ENCODE measurements at places on chromosomes 5 and 9. TPM values are rescaled to one million over a fixed set of nuclear protein-coding genes. Genes with fewer than 3 reads are reported as not detected.
A peak's percentile ranks its signal among the peaks of the same experiment; 100 is the strongest.

The CARTPT gene
- not detected for polyA plus RNA-seq

The TAS2R1 gene
- polyA plus RNA-seq, result 0.50 TPM

The OBP2B gene
- not detected for polyA plus RNA-seq

The FAM174A gene
- polyA plus RNA-seq, result 21.6 TPM

The PNPLA7 gene
- 2.9 TPM for polyA plus RNA-seq

The TIMD4 gene
- not detected for polyA plus RNA-seq

The SLC34A1 gene
- not detected for polyA plus RNA-seq

The SNCAIP gene
- not detected for polyA plus RNA-seq

The PTGER4 gene
- 17.2 TPM for polyA plus RNA-seq

The GLRA1 gene
- polyA plus RNA-seq, result not detected

DNA sequence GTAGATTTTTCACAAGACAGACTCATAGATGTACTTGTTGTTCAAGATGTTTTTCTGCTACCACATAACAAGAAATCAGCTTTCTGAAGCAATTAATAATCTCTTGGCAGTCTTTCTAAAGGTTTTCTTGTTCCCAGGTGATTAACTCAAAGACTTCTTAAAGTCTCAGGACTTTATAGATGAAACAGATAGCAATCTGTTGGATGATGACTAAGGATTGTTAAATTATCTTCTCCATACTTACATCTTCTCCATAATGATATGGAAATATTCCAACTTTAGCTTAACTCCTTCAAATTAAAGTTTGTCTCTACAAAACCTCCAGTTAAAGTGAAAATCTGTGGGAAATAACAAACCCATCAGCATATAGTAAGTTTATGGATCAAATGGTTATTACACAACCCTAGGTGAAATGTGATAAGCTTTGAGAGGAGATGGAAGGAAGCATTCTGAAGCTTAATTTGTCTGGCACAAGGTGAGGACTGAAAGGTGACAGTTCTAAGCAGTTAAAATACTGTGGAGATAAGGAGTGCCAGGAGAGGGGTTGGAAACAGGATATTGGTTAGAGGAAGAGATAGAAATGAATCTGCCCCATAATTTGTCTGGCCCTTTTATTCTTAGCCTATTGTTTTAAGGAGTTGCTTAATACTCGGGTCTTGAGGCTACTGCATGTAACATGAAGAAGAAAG, 326.7 kb downstream of the ADGRV1 start:
- no peak overlapping the region for H3K4me3 ChIP-seq
- peaks cover 11% of the 10 kb centered on the region for H3K4me1 ChIP-seq

DNA sequence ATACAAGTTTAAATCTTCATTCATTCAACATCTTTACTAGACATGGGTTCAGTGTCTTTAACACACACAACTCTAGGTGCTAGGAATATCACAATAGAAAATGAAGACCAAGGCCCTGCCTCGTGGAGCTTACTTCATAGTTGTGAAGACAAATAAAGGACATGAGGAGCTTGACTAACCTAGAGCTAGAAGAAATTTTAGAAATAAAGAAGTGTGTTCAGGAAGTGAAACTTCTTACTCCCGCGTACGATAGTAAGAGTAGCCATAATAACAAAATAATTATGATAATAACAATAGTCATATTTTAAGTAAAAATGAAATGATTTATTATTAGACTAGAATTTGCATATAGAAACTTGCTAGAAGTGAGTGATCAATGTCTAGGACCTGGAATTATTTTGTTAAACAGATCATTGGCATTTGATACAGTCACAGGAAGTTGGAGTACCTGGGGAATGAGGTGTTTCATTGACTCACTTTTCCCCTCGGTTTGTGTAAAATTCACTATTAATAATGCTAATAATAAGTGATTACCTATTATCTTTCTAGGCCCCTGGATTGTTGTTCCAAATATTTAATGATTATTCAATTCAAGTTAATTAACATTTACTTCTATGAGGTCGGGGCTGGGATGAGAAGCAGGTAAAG, 331.3 kb downstream of the NSG2 start:
- H3K4me1 ChIP-seq, result no peaks in the 10 kb centered on the region
- DNase-seq, result no peak
- H3K27me3 ChIP-seq, result no peaks in the 10 kb centered on the region
- H3K27ac ChIP-seq, result no peak overlapping the region

GRCh38 chr5:75351139-75351926, 14.3 kb downstream of the HMGCR start:
- no peaks in the 10 kb centered on the region for H3K4me1 ChIP-seq
- H3K4me3 ChIP-seq, result no peak overlapping the region
- peaks cover 22% of the 10 kb centered on the region for H3K36me3 ChIP-seq
- no peak for DNase-seq

DNA sequence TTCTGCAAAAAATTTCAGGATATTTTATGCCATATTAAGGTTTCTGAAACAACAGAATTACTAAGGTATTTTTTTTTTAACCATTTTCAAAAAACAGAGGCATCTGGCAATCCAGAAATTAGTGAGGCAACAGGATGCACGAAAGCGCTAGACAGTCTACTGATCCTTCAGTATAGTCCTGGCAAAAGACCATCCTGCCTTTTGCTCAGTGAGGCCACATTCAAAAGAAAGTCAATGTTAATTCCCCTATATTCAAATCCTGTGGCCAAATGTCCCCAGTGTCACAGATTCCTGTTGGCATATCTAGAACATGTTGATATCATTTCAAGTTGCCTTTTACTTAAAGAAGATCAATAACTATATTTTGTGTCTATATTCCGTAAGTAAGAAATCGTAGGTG, 13.1 kb upstream of the NFIB start:
- H3K27ac ChIP-seq, result no peak overlapping the region
- peaks cover 3% of the 10 kb centered on the region for H3K27me3 ChIP-seq
- DNase-seq, result no peak
- no peaks in the 10 kb centered on the region for H3K4me1 ChIP-seq

DNA sequence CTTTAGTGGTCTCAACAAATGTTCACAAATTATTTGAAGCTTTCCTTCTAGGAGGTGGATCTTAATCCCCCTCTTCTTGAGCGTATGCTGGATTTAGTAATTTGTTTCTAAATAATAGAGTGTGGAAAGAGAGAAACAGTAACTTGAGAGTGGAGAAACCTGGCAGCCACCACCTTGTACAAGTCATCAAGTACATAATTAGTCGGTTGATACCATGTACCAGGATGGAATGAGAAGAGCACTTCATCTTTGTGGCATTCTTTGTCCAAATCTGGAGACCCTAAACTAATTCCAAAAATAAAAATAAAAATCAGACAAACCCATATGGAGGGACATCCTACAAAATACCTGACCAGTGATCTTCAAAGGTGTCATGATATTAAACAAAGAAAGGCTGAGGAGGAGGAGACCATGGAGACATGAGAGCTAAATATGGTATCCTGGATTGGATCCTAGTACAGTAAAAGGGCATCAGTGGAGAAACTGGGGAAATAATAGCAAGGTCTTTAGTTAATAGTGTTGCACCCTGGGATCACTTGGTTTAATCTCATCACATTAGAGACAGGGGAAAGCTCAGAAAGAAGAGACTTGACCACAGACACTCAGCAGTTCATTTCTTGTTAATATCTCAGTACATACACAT, 147.9 kb downstream of the ASTN2 start:
- no peaks in the 10 kb centered on the region for H3K27me3 ChIP-seq
- no peaks in the 10 kb centered on the region for H3K36me3 ChIP-seq
- no peak overlapping the region for H3K27ac ChIP-seq
- H3K4me1 ChIP-seq, result no peaks in the 10 kb centered on the region
- no peak for DNase-seq

DNA sequence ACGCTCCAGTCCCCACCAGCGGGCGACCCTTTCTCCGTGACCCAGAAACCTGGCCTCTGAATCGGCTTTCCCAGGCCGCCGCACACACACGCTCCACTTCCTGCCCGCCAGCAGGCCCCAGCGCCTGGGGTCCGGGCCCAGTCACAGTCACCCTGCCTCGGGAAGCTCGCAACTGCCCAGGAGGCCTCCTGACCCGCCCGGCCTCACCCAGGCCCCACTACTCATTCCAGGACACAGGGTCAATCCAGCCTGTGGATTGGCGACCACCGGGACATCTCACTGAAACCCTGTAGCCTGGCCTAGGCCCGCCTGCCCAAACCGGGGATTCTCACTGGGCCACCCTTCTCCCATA, 2.7 kb upstream of the IRX4 start:
- no peaks in the 10 kb centered on the region for H3K36me3 ChIP-seq
- DNase-seq, result no peak
- H3K27me3 ChIP-seq, result peaks cover 35% of the 10 kb centered on the region

GRCh38 chr9:83423815-83424707, 114.1 kb downstream of the FRMD3 start:
- no peaks in the 10 kb centered on the region for H3K4me1 ChIP-seq
- no peak overlapping the region for H3K4me3 ChIP-seq
- H3K27me3 ChIP-seq, result no peaks in the 10 kb centered on the region
- no peak for DNase-seq
- H3K27ac ChIP-seq, result no peak overlapping the region

- H3K4me1 ChIP-seq, result no peaks in the 10 kb centered on the region
- H3K36me3 ChIP-seq, result no peaks in the 10 kb centered on the region
- DNase-seq, result no peak
Measured at GRCh38 chr5:124173386-124173785, 573.1 kb downstream of the ZNF608 start.

DNA sequence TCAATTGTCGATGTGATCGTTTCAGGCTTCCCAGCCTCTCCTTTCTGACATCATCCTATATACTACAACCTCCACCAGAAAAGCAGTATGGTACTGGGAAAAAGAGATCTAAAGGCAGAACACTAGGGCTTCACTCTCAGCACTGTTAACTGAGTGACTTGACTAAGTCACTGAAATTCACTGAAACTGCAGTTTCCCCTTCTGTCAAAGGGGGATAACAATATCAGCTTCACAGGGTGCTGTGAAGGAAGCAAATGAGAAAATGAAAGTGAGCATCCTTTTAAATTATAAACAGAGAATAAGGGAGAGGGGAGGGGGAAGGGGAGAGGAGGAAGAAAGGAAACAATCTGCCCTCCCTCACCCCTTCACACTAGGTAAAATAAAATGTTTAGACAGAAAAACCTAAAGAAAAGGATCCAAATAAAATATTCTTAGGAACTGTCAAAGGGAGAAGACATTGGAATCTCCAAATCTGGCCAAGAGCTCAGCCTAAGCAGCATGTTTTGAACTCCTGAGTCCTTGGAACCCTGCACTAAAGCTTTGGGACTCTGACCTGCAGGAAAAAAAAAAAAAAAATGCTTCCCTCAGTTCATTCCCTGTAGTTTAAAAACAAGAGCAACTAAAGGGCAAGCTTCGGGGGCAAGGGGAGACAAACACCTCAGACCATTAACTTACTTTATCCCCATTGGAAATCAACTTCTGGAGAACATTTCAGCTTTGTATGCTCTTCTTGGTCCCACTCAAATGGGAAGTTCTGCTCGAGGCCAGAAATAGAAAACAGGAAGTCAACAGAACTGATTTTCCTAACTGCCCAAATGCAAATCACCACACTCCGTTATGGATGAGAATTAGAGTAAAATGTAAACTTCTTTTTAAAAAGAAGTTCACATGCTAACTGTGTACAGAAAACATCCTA, 178.3 kb downstream of the DEPDC1B start:
- H3K27me3 ChIP-seq, result no peaks in the 10 kb centered on the region
- DNase-seq, result peak; percentile 5
- no peak overlapping the region for H3K27ac ChIP-seq
- H3K4me3 ChIP-seq, result no peak overlapping the region

DNA sequence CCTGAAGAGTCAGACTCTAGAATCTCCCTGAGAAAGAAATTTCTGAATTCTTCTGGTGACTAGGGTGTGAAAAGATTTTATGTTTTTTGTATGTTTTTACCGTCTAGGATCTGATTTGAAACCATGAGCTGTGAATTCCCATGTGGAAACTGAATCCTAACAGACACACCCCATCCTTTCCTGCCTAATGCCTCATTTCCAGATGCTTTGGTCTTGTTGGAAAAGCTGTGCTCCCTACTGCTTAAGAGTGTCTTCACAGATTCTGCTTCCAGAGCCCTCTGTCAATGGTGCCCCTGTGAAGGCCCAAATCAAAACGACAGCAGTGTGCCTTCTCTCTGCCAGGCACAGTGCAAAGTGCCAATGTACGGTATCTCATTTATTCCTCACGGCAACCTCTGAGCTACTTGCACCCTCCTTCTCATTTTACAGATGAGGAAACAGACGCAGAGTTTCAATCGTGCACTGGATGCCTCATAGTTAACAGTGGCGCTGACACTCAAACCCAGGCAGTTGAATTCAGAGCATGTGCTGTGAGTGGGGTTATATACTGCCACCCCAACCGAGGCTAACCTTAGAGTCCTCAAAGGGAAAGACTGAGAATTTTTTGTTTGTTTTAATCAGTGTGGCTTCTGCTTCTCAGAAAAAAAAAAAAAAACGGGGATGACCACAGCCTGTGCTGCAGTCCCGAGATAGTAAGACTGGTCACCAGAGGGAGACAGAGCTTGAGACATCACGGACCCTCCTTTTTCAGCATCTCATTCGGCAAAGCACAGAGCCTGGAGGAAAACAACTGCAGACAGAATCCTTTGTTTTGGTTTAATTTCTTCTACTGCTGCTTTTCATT, 188.4 kb downstream of the SNCAIP start:
- H3K27ac ChIP-seq, result no peak overlapping the region
- no peaks in the 10 kb centered on the region for H3K36me3 ChIP-seq
- H3K4me3 ChIP-seq, result no peak overlapping the region
- H3K4me1 ChIP-seq, result no peaks in the 10 kb centered on the region

DNA sequence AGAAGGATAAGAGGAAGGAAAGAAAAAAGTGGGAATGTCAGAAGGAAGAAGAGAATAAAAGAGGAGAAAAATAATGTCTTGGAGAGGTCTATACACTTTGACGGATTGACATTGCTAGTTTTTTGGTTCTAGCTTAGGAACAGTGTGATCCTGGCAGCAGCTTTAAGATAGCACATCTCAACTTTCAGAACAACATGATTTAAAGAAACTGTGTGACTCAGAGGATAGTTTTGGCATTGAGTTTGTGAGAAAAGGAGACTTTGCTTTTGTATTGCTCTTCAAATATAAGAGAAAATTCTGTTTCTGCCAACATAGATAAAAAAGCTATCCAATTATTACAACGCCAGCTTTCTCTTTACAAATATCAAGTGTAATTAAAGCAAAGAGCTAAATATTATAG, 260.7 kb upstream of the ARRDC3 start:
- no peaks in the 10 kb centered on the region for H3K27me3 ChIP-seq
- H3K4me3 ChIP-seq, result no peak overlapping the region
- DNase-seq, result no peak
- no peak overlapping the region for H3K27ac ChIP-seq
- H3K4me1 ChIP-seq, result no peaks in the 10 kb centered on the region

DNA sequence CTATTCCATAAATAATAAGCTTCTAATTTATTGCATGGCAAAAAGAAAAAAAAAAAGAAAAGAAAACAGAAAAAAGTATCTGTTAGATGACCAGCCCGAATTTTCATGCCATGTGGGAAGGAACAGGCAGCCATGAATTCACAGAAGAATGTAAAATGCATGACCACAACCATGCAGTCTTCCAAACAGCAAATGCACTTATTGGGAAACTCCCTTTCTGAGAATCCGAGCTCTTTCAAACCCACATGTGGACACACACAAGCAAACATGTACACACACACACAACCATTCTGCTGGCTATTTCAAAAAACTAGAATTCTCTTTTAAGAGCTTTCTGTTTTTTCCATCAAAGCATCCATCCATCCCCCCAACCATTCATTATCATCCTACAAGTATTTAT, 236.1 kb downstream of the DNAH5 start:
- no peak overlapping the region for H3K27ac ChIP-seq
- DNase-seq, result no peak
